ENCODE measurements at places on chromosomes 12 and 14. TPM values are rescaled to one million over a fixed set of nuclear protein-coding genes. Genes with fewer than 3 reads are reported as not detected.

DNA sequence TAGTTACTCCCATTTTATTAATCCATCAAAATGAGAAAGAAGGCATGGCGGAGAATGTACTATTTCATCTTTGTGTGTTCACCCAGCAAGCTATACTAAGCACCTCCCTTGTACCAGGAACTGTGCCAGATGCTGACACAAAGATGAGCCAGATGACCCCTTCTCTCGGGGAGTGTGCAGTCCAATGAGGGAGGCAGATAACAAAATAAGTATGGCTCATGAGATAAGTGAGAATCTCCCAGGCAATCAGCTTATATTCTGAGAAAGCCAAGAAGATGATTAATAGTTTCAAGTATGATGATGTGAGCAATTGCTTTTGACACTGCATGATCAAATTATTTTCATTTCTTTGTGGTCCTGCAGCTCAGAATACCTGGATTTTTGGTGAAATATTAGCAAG is 1.3 kb upstream of the TMEM233 start:
- no peak for DNase-seq
- H3K27me3 ChIP-seq, result peaks cover 20% of the 10 kb centered on the region
- H3K36me3 ChIP-seq, result no peaks in the 10 kb centered on the region
- no peak overlapping the region for H3K4me3 ChIP-seq
- H3K4me1 ChIP-seq, result no peaks in the 10 kb centered on the region

The TAS2R46 gene
- total RNA-seq, result 0.48 TPM

DNA sequence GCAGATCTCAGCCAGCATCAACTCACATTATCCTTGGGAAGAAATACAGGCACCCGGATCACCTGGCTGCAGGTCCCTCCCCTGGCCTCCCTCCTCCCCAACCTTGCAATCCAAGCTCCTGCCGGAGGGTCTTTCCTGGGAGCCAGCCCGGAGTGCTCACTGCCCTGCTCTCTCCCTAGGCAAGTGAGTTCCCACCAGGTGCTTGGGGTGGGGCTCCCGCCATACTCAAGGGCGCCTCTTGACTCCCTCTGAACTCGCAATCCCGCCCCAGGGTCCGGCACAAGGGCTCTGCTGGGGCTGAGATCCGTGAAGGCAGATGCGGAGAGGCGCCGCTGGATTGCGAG is 1.2 kb upstream of the CEP170B start:
- H3K27me3 ChIP-seq, result no peaks in the 10 kb centered on the region
- peak overlapping the region; percentile 50 for H3K4me3 ChIP-seq

The ALX1 gene
- not detected for total RNA-seq

- no peak overlapping the region for H3K4me3 ChIP-seq
- H3K27me3 ChIP-seq, result no peaks in the 10 kb centered on the region
These were observed 263.7 kb downstream of the BMP4 start for GRCh38 chr14:53692885-53693284.

- H3K4me1 ChIP-seq, result no peaks in the 10 kb centered on the region
- DNase-seq, result no peak
- no peaks in the 10 kb centered on the region for H3K27me3 ChIP-seq
- H3K27ac ChIP-seq, result no peak overlapping the region
- H3K4me3 ChIP-seq, result no peak overlapping the region
- no peaks in the 10 kb centered on the region for H3K36me3 ChIP-seq
These were observed 121.4 kb upstream of the RAP1B start for GRCh38 chr12:68489273-68489672.

DNA sequence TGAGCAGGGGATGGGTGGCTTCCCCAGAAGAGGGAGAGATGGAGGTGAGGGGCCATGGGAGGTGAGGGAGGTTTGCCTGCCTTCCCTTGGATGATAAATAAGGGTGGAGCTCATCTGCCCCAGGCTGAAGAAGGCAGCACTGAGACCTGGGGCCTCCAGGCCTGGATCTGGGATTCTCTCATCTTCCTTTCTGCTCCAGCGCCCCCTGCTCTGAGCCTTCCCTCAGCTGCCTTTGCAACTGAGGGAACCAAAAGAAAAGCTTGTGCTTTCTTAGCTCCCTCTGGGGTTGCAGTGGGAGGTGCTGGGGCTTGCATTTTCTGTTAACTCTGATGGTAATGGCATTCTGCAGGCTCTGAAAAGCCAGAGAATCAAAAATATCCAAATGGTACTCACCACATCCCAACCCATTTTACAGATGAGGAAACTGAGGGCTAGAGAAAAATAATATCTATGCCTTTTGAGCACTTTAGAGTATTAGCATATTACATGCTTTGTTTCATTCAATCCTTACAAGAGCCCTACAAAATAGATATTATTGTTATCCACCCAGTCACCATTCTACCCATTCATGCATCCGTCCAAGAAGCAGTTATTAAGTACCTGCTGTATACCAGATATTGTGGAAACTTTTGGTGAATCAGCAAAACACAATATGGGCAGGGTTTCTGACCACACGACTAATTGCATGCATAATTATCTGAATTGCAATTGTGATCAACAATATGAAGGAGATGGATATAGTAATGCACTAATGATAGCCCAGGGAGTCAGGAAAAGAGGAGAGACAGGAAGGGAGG is 102.2 kb downstream of the WSCD2 start:
- H3K27me3 ChIP-seq, result no peaks in the 10 kb centered on the region
- no peak overlapping the region for H3K27ac ChIP-seq
- DNase-seq, result no peak
- no peaks in the 10 kb centered on the region for H3K36me3 ChIP-seq
- H3K4me1 ChIP-seq, result no peaks in the 10 kb centered on the region

GRCh38 chr12:133106253-133106652 is 23.8 kb downstream of the ZNF891 start:
- no peaks in the 10 kb centered on the region for H3K4me1 ChIP-seq
- peaks cover 11% of the 10 kb centered on the region for H3K36me3 ChIP-seq
- H3K27ac ChIP-seq, result no peak overlapping the region

The INTS13 gene
- total RNA-seq, result 15.8 TPM

The FSCB gene
- total RNA-seq, result not detected

The NKX2-1 gene
- total RNA-seq, result 0.32 TPM

- no peaks in the 10 kb centered on the region for H3K27me3 ChIP-seq
- no peak overlapping the region for H3K4me3 ChIP-seq
- H3K4me1 ChIP-seq, result no peaks in the 10 kb centered on the region
These were observed 86.7 kb downstream of the NCOR2 start for GRCh38 chr12:124480469-124481256.

GRCh38 chr12:70082997-70083676 is 160.1 kb upstream of the CNOT2 start:
- DNase-seq, result no peak
- H3K27ac ChIP-seq, result no peak overlapping the region
- no peak overlapping the region for H3K4me3 ChIP-seq
- no peaks in the 10 kb centered on the region for H3K27me3 ChIP-seq
- no peaks in the 10 kb centered on the region for H3K4me1 ChIP-seq

DNA sequence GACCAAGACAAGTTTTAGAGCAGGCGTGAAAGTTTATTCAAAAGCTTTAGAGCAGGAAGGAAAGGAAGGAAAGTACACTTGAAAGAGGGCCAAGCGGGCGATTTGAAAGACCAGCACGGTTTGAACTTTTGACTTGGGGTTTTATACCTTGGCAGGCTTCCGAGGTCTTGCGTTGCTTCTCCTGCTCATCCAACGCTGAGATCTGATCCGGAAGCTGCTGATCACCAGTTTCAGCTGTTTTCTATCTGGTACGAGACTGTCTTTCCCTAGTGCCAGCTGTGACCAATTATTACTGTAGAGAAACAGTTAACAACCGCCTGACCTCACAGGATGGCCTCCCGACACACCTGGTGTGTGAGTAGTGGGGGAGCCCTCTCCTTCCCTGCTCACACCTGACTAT is 20.6 kb upstream of the SNRPF start:
- H3K4me1 ChIP-seq, result no peaks in the 10 kb centered on the region
- DNase-seq, result peak; percentile 82
- no peaks in the 10 kb centered on the region for H3K27me3 ChIP-seq
- no peaks in the 10 kb centered on the region for H3K36me3 ChIP-seq
- H3K4me3 ChIP-seq, result no peak overlapping the region

- H3K27me3 ChIP-seq, result no peaks in the 10 kb centered on the region
- no peak overlapping the region for H3K27ac ChIP-seq
- H3K4me1 ChIP-seq, result peaks cover 14% of the 10 kb centered on the region
- peak overlapping the region; percentile 64 for H3K4me3 ChIP-seq
- DNase-seq, result no peak
These were observed 667 bp upstream of the ITFG2 start for GRCh38 chr12:2811801-2812200.

The ATL1 gene
- total RNA-seq, result 4.3 TPM

- H3K4me3 ChIP-seq, result no peak overlapping the region
- H3K27me3 ChIP-seq, result no peaks in the 10 kb centered on the region
- no peaks in the 10 kb centered on the region for H3K4me1 ChIP-seq
- H3K27ac ChIP-seq, result no peak overlapping the region
- no peaks in the 10 kb centered on the region for H3K36me3 ChIP-seq
These were observed 344.2 kb downstream of the ATP23 start for GRCh38 chr12:58285551-58285950.

DNA sequence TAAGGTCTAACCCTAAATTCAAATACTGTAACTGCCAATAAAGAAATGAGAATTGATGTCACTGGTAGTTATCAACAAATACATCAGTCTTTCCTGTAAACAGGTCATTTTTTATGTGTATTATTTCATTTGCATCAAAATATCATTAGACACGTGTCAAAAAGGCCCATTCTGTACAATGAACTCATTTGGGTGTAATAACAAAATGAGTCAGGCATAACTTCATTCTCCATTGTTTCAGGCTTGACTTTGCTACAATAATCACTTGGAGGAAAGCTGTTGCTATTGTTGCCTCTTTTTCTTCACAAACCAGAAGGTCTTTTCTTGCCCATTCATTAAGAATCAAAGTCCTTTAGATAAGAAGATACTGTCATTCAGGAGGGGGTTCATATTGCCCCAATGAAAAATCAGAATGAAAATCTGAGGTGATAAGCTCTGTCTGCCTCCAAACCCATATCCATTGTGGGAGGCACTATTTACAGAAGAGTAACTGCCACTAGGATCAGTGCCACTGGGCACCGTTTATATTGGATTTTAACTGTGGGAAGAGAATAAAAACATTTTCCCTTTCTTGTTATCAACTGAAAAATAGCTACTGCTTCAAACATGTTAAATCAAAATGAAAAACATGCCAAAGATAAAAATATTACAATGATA is 10.1 kb downstream of the ENTPD5 start:
- no peaks in the 10 kb centered on the region for H3K4me1 ChIP-seq
- H3K27me3 ChIP-seq, result no peaks in the 10 kb centered on the region
- H3K4me3 ChIP-seq, result no peak overlapping the region
- no peak for DNase-seq

DNA sequence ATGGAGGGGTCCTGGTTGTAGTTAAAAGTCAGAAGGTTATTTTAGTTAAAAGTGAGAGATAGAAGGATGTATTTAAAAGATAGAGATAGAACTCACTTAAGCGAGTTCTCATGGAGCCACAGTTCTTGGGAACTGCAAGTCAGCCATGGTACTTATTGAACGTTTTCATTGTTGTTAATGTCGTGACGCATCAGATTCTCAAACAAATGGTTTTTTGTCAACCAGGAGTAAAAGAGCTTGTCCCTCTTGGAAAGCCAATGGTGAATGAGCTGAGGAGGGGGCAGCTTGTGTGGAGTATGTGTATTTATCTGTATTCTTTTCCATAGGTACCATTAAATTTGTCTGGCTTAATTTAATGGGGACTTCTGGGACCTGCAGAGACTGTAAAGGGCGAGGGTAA is 68.6 kb downstream of the FIGNL2 start:
- no peaks in the 10 kb centered on the region for H3K27me3 ChIP-seq
- no peak for DNase-seq
- H3K27ac ChIP-seq, result no peak overlapping the region
- H3K36me3 ChIP-seq, result no peaks in the 10 kb centered on the region
- H3K4me3 ChIP-seq, result no peak overlapping the region

DNA sequence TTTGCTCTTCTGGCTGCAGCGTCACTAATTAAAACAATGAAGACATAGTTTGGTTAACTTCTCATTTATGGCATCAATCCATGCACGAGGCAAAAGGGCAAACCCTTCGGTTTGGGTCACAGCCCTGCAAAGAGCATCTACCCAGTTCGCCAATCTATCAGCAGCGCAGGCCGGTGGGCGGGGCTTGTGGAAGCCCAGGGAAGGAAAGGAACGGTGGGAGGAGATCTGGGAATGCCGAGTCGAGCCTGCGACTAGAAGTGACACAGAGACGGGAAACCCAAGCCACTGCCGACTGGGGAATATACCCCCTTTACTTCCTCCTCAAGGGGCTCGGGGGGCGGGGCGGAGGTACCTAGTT is 466 bp downstream of the KICS2 start:
- H3K27ac ChIP-seq, result peak overlapping the region; percentile 77
- peaks cover 4% of the 10 kb centered on the region for H3K4me1 ChIP-seq
- H3K36me3 ChIP-seq, result no peaks in the 10 kb centered on the region
- H3K4me3 ChIP-seq, result peak overlapping the region; percentile 94
- peak; percentile 94 for DNase-seq
- no peaks in the 10 kb centered on the region for H3K27me3 ChIP-seq

The FOXN4 gene
- total RNA-seq, result not detected

The KRT72 gene
- total RNA-seq, result 0.25 TPM

The GLIPR1L2 gene
- total RNA-seq, result 0.16 TPM

The PRICKLE1 gene
- total RNA-seq, result 1.1 TPM

GRCh38 chr12:45973526-45973925 is 16.8 kb downstream of the SCAF11 start:
- no peak overlapping the region for H3K27ac ChIP-seq
- no peak for DNase-seq
- H3K36me3 ChIP-seq, result no peaks in the 10 kb centered on the region
- H3K4me1 ChIP-seq, result no peaks in the 10 kb centered on the region

DNA sequence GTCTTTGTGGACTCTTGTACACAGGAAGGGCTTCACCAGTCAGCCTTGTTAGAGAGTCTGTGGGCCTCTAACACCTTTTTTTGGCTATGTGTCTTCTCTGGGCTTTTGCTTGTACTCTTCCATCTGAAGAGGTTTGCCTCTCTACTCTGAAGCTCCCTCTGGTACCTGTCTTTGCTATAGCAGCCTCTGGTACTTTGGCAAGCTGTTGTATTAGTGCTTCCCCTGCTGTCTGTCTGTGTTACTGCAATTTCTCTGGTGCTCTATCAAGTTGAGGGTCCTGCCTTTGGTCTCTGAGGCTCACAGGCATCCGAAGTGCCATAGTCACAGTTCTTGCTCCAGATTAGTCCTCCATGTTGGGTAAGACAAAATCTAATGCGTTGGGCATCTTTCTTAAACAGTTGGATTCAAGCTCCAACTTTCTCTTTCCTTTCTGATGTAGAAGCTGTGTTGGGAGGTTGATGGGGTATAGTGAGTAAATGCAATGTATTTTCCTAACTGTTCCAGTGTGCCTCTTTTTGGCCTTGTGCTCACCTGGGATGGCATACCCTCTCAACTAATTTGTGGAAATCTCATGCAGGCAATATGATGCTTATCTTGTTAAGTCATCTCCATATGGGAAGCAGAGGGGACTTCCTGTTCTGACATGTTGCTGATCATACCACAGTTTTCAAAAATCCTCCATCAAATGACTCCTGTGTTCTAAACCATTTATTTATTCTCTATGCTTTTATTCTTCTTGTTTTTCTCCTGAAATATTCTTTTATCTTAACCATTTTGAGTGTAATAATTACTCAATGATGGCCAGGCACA is 88.8 kb downstream of the ATF7IP start:
- no peaks in the 10 kb centered on the region for H3K4me1 ChIP-seq
- H3K27me3 ChIP-seq, result no peaks in the 10 kb centered on the region
- no peak overlapping the region for H3K4me3 ChIP-seq
- no peaks in the 10 kb centered on the region for H3K36me3 ChIP-seq
- DNase-seq, result peak; percentile 23
- no peak overlapping the region for H3K27ac ChIP-seq

The KCNC2 gene
- not detected for total RNA-seq

GRCh38 chr14:52551696-52552062 is 626 bp downstream of the TXNDC16 start:
- peak; percentile 37 for DNase-seq
- H3K4me3 ChIP-seq, result peak overlapping the region; percentile 72
- H3K27ac ChIP-seq, result peak overlapping the region; percentile 90
- H3K27me3 ChIP-seq, result no peaks in the 10 kb centered on the region
- no peaks in the 10 kb centered on the region for H3K36me3 ChIP-seq
- H3K4me1 ChIP-seq, result peaks cover 4% of the 10 kb centered on the region

Data from colonic mucosa (tissue), 4 donors.